Panc1 (cell line): ENCODE measurements at places on chromosomes 1 and 21. TPM values are rescaled to one million over a fixed set of nuclear protein-coding genes. Genes with fewer than 3 reads are reported as not detected.

DNA sequence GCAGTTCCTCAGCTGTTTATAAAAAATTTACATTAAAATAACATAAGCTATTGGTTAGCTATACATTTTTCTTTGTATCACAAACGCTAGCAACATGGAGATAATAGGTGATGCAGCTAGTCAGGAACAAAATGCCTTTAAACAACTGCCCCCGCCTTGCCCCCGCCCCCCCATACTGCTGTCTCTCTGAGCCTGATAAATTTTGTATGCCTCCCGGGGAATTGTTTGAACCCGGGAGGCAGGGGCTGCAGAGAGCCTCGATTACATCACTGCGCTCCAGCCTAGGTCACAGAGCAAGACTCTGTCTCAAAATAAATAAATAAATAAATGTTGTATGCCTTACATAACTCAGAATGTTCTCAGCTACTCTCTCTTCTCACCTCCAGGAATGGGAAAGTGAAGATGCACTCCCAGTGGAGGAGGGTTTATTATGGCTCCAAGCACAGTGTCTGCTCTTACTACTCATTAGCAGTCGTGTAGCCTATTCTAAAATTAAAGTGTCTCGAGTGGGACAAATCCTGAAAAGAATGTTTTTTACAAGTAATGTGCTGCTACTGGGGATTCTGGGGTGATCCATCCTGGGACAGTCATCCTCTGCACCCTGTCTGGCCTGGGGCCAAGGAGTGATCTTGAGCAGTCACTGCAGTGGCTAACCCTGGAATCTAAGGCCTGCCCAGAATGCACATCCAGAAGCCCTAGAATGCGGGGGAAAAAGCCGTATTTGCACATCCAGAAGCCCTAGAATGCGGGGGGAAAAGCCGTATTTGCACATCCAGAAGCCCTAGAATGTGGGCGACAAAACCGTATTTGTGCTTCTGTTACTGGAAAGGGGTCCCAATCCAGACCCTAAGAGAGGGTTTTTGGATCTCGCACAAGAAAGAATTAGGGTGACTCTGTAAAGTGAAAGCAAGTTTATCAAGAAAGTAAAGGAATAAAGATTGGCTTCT is 39.4 kb upstream of the ZNF496 start:
- DNase-seq = no peak

S100A7 gene
- not detected for total RNA-seq

SLC22A15 gene
- total RNA-seq = 0.21 TPM

BCAN gene
- 0.57 TPM for total RNA-seq

TIAM1 gene
- total RNA-seq = 3.7 TPM
